ENCODE measurements at places on chromosomes 2 and 18. TPM values are rescaled to one million over a fixed set of nuclear protein-coding genes. Genes with fewer than 3 reads are reported as not detected.

Gene REG1A
- not detected for total RNA-seq

Gene NYAP2
- total RNA-seq: not detected

GRCh38 chr18:23966909-23967308 is 47.6 kb upstream of the TTC39C start:
- H3K36me3 ChIP-seq: no peaks in the 10 kb centered on the region
- no peak for DNase-seq
- H3K4me3 ChIP-seq: no peak overlapping the region

DNA sequence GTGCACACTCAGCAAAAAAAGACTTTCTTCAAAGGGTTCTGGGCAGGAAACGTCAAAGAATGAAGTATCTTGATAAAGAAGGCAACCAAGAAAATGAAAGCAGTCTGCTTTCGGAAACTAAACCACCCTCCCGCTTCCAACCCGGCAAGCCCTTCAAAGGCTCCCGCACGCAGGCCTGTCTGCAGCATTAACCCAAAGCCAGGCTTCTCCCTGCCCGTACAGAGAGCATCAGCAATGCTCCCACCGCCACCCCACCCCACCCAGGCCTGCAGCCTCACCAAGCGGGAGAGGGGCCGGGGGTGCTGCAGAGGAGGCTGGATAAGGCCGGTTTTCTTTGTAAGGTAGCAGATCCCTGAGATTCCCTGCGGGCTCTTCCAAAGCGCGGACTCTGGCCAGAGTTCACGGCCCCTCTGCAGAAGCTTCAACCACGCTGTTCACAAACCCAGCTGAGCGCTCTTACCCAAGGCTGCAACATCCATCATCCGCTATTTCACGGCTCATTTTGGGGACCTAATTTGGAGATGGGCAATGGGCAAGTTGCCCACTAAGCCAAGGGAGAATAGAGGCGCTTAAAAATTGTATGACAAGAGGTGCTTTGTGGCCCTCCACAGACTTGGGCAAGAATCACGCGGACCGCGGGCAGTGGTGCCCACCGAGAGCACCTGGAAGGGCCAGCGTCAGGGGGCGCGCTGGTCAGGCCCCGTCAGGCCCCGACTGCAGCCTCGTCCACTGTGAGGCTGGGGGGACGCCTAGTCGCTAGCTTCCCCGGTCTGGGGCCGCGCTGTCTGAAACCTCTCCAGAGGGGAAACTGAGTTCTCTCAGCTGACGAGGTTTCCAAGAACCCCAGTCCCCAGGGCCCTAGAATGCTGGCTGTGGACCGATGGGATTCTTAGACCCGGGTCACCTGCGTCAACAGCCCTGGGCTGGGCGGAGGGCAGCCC is 225.4 kb upstream of the ID2 start:
- no peaks in the 10 kb centered on the region for H3K27me3 ChIP-seq
- no peak overlapping the region for H3K27ac ChIP-seq
- H3K4me1 ChIP-seq: peaks cover 11% of the 10 kb centered on the region
- no peaks in the 10 kb centered on the region for H3K36me3 ChIP-seq
- peak; percentile 53 for DNase-seq

DNA sequence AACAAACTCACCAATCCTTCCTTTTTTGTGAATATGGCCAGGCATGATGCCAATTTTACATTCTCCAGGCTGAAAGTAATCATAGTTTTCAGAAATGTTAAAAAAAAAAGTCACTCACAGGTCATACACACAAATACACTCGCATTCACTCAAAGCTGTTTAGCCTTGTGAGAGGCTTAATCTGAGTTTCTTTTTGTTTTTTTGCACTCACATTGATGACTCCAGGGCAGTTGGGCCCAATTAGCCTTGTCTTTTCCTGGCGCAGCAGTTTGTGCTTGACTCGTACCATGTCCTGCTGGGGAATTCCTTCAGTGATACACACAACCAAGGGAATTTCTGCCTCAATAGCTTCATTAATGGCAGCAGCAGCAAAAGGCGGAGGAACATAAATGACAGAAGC is 18.0 kb downstream of the SUCLG1 start:
- no peaks in the 10 kb centered on the region for H3K4me1 ChIP-seq
- H3K4me3 ChIP-seq: no peak overlapping the region
- DNase-seq: no peak
- H3K27ac ChIP-seq: no peak overlapping the region
- peaks cover 3% of the 10 kb centered on the region for H3K36me3 ChIP-seq

Gene TLX2
- 0.66 TPM for total RNA-seq

Gene SLC9A4
- 0.08 TPM for total RNA-seq

- no peak overlapping the region for H3K27ac ChIP-seq
- no peak overlapping the region for H3K4me3 ChIP-seq
- no peaks in the 10 kb centered on the region for H3K27me3 ChIP-seq
Measured at GRCh38 chr18:53771664-53772063, 452.8 kb downstream of the MBD2 start.

- peak overlapping the region; percentile 67 for H3K4me3 ChIP-seq
- H3K36me3 ChIP-seq: no peaks in the 10 kb centered on the region
- peaks cover 4% of the 10 kb centered on the region for H3K4me1 ChIP-seq
- H3K27ac ChIP-seq: no peak overlapping the region
- no peaks in the 10 kb centered on the region for H3K27me3 ChIP-seq
Measured at GRCh38 chr2:168889635-168890005, 610 bp downstream of the SPC25 start.

GRCh38 chr2:48793671-48794070 is 38.1 kb upstream of the LHCGR start:
- H3K27ac ChIP-seq: no peak overlapping the region
- H3K27me3 ChIP-seq: no peaks in the 10 kb centered on the region
- no peaks in the 10 kb centered on the region for H3K36me3 ChIP-seq

Gene EVA1A
- not detected for total RNA-seq

Gene ST6GAL2
- total RNA-seq: not detected

GRCh38 chr2:38095079-38095995 is 19.4 kb upstream of the CYP1B1 start:
- no peak overlapping the region for H3K27ac ChIP-seq
- no peak for DNase-seq
- H3K36me3 ChIP-seq: no peaks in the 10 kb centered on the region
- H3K4me1 ChIP-seq: no peaks in the 10 kb centered on the region
- H3K27me3 ChIP-seq: no peaks in the 10 kb centered on the region
- no peak overlapping the region for H3K4me3 ChIP-seq

DNA sequence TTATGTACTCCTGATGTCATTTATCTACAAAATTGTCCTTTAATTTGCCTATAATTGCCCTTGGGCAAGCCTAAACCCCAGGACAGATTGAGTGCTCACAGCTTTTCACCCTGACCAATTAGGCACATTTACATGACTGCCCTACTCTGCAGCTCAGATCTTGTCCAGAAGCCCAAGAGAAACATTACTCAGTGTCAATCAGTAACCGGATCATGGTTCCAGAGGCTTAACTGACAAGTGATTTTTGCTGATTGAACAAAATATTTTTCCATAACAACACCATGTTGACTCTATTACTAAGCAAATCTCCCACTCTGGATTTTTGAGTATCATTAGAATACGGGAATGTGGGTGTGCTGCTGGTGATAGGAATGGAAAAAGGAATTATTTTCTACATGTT is 465.4 kb upstream of the TNP1 start:
- no peaks in the 10 kb centered on the region for H3K36me3 ChIP-seq
- no peak for DNase-seq
- no peaks in the 10 kb centered on the region for H3K4me1 ChIP-seq
- no peak overlapping the region for H3K4me3 ChIP-seq
- no peaks in the 10 kb centered on the region for H3K27me3 ChIP-seq

- no peaks in the 10 kb centered on the region for H3K4me1 ChIP-seq
- no peak overlapping the region for H3K4me3 ChIP-seq
- H3K36me3 ChIP-seq: no peaks in the 10 kb centered on the region
Measured at GRCh38 chr18:3916082-3916481, 466.1 kb downstream of the TGIF1 start.

DNA sequence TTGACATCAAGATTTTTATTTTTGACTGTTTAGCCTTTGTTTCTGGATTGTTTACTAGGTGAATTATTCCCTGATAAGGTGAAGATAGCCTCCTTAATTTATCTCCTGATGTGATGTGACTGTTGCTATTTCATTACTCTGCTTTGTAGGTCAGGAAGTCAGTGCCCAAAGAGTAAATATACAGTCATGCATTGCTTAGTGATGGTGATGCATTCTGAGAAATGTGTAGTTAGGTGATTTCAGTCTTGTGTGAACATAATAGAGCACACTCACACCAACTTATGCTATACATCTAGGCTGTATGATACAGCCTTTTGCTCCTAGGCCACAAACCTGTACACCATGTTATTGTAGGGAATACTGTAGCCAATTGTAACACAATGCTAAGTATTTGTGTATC is 102.4 kb upstream of the THUMPD2 start:
- H3K4me1 ChIP-seq: no peaks in the 10 kb centered on the region
- H3K4me3 ChIP-seq: no peak overlapping the region
- no peaks in the 10 kb centered on the region for H3K36me3 ChIP-seq
- no peak for DNase-seq
- H3K27ac ChIP-seq: no peak overlapping the region

Gene KCNG3
- 0.11 TPM for total RNA-seq

- H3K27ac ChIP-seq: no peak overlapping the region
- no peaks in the 10 kb centered on the region for H3K27me3 ChIP-seq
- no peaks in the 10 kb centered on the region for H3K4me1 ChIP-seq
- no peak for DNase-seq
- no peak overlapping the region for H3K4me3 ChIP-seq
Measured at GRCh38 chr2:78940998-78941397, 84.5 kb upstream of the REG3G start.

DNA sequence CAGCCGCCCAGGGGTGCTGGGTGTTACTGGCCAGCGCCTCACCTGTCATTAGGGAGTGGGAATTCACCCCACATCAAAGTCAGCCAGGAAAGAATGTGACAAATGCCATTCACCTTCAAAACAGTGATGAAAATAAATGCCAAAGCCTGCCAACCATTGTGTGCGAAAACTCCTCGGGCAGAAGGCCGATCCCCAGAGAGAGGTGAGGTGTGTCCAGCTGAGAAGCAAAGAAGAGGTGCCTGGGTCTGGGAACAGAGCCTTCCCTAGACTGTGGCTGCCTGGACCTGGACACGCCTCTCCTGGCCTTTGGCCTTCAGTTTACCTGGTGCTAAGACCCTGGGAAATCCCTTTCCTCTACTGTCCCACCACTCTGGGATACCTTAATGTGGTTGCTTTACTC is 142.7 kb downstream of the CYP26B1 start:
- H3K36me3 ChIP-seq: no peaks in the 10 kb centered on the region
- H3K4me3 ChIP-seq: no peak overlapping the region
- no peaks in the 10 kb centered on the region for H3K27me3 ChIP-seq
- no peak for DNase-seq
- no peak overlapping the region for H3K27ac ChIP-seq
- no peaks in the 10 kb centered on the region for H3K4me1 ChIP-seq

Gene OTX1
- not detected for total RNA-seq

- H3K27me3 ChIP-seq: no peaks in the 10 kb centered on the region
- peak overlapping the region; percentile 61 for H3K4me3 ChIP-seq
- no peak for DNase-seq
Measured at GRCh38 chr2:42809819-42810120, 17.4 kb upstream of the HAAO start.

DNA sequence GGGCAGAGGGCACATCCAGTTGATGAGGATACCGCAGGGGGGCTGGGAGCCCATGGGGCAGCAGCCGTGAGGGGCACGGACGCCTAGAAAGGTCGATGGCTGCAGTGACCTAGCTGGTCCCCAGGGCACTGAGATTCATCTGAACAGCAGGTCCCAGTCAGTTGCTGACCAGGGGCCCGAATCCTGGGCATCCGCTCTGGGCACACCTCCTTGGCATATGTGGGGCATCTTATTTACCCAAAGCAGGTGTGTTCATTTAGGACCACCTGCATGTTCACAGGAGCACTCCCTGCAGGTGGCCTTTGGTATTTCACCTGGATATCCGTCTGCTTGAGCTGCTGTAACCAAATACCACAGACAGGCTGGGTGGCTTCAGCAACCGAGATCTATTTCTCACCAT is 72.0 kb upstream of the ODC1 start:
- H3K27ac ChIP-seq: no peak overlapping the region
- no peak overlapping the region for H3K4me3 ChIP-seq
- H3K4me1 ChIP-seq: no peaks in the 10 kb centered on the region
- DNase-seq: no peak

GRCh38 chr2:72581560-72582181 is 244.2 kb downstream of the EXOC6B start:
- H3K36me3 ChIP-seq: no peaks in the 10 kb centered on the region
- H3K4me3 ChIP-seq: no peak overlapping the region
- no peak overlapping the region for H3K27ac ChIP-seq
- no peaks in the 10 kb centered on the region for H3K4me1 ChIP-seq

GRCh38 chr2:104504331-104505073 is 349.4 kb upstream of the POU3F3 start:
- H3K36me3 ChIP-seq: no peaks in the 10 kb centered on the region
- no peaks in the 10 kb centered on the region for H3K27me3 ChIP-seq
- H3K27ac ChIP-seq: no peak overlapping the region
- H3K4me3 ChIP-seq: no peak overlapping the region

DNA sequence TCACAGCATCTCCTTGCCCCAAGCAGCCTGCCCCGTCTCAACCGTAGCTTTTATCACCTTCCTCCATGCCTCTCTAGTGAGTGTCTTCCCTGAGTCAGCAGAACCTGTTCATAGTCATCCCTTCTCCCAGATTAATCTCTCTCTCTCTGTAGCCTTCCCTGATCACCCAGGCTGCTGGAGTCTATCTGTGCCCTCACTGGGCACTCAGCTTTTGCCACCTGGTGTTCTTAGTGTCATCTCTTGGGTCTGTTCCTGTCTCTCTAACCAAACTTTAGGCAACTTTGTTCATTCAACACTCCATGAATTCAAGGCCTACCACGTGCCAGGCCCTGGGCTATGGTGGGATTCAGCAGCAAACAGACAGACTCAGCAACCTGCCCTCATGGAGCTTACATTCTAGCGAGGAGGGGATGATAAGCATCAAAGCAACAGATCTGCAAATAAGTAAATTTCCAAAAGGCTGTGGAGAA is 159.1 kb downstream of the SMAD7 start:
- no peaks in the 10 kb centered on the region for H3K36me3 ChIP-seq
- H3K27me3 ChIP-seq: no peaks in the 10 kb centered on the region
- no peak overlapping the region for H3K4me3 ChIP-seq
- H3K27ac ChIP-seq: no peak overlapping the region
- DNase-seq: no peak

DNA sequence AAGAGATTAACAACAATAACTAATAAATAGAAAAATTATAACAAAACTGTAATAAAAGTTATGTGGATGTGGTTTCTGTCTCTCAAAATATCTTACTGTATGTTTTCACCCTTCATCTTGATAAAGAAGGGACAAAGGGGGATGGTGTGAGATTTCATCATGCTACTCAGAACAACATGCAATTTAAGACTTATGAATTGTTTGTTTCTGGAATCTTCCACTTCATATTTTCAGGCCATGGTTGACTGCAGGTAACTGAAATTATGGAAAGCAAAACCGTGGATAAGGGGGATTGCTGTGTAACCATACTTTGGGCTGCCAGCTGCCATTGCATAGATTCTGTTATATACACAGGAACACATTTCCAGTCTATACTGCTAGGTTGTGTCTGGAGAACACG is 45.6 kb downstream of the NEB start:
- no peak overlapping the region for H3K4me3 ChIP-seq
- H3K36me3 ChIP-seq: no peaks in the 10 kb centered on the region
- no peaks in the 10 kb centered on the region for H3K27me3 ChIP-seq
- no peaks in the 10 kb centered on the region for H3K4me1 ChIP-seq

All from naive thymus-derived CD4-positive, alpha-beta T cell (primary cell).